ENCODE measurements at places on chromosomes 4 and X.
A peak's percentile ranks its signal among the peaks of the same experiment; 100 is the strongest.

- DNase-seq = no peak
These were observed 50.0 kb downstream of the IGSF1 start for GRCh38 chrX:131239057-131239456.

DNA sequence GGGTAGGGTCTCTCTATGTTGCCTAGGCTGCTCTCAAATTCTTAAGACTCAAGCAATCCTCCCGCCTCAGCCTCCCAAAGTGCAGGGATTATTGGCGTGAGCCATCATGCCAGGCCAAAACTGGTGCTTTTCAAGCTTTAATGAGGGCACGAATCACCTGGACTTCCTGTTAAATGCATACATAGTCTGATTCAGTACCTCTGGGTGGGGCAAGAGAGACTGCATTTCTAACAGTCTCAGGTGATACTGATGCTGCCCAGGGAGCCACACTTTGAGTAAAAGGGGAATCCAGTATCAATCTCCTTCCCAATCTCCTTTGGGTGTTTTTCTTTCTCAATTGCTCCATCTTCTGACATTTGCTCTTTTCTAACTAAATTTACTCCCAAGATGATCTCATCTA lies 96.5 kb downstream of the SH3RF1 start:
- peak; percentile 6 for DNase-seq

DNA sequence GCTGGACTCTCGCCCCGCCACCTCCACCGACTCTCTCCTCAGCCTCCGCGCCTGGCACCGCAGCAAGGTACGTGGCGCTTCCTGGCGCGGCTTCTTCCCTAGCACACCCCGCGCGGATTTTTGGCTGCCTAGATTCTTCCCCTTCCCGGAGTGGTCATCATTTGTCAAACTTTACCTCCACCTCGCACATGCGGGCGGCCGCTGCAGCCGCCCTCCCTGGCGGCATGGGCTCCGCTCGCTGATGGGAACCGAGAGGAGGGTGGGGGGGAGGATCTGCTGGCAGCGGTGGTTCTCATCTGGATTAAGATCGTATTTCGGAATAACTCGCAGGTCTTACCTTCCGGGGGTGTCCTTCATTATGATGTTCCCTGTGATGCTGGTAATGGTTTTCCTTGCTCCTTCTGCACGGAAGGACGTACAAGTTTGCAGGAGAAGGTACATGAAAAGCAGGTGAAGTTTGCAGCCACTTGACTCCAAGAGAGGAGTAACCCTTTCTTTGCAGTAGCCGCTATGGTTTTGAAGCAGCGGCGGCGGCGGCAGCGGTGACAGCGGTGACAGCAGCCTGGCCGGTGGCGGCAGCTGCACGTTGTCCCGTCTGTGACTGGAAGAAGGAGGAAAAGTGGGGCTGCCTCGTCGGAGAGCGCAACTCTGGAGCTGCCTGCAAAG lies 2183.9 kb upstream of the TENM3 start:
- peak; percentile 46 for DNase-seq

GRCh38 chrX:23311731-23312130 lies 22.9 kb upstream of the PTCHD1 start:
- DNase-seq = no peak

GRCh38 chr4:104795264-104795939 lies 300.7 kb upstream of the CXXC4 start:
- no peak for DNase-seq

- DNase-seq = no peak
These were observed 52.8 kb upstream of the CD99 start for GRCh38 chrX:2638279-2638678.

- no peak for DNase-seq
These were observed 1005.8 kb downstream of the PCDH18 start for GRCh38 chr4:136526517-136526916.

DNA sequence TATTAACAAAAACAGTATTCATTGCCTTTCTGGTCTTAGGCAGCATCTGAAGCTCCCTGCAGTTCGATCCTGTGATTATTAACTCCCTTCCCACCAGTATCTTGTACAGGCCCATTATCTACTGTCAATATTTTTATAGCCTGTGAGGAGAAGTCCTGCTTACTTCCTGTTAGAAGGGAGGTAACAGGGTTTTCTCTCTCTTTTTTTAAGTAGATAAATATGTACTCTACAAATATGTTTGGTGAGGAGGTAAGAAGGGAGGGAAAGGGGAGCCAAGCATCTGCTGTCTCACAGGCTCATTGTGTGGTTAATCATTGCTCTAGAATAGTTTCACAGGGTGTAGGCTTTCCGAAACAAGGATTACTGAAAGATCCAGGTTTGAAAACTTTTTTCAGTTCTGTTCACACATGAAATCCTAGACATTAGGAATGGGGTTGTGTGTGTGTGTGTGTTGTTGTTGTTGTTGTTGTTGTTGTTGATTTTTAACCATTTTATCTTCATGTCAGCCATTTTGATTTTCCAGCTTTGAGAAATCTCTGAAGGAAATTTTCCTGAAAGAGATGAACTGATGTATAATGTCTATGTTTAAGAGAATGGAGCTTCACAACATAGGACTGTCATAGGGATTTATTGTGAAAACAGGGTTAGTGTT lies 14.2 kb downstream of the ATOH1 start:
- peak; percentile 82 for DNase-seq

DNA sequence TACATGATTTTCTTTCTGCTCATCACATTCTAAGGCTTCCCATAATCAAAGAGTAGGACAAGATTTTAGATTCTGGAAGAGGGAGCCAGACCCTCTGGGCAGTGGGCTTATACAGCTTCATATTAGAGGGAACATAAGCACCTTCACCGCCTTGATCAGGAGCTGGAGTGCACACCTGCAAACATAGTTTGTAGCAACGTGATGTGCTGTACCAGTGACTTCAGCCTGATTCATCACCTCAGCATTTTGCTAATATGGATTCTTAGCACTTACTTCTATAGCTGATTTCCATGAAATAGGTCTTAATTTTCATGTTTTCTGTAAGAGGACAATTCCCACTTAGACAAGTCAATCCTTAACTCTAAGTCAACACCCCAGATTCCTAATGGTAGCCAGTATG lies 36.7 kb downstream of the PCDH18 start:
- peak; percentile 30 for DNase-seq

- peak; percentile 97 for DNase-seq
These were observed 10.3 kb downstream of the ATP5ME start for GRCh38 chr4:663438-664428.

GRCh38 chr4:149897783-149898182 lies 82.1 kb upstream of the IQCM start:
- DNase-seq = peak; percentile 52

DNA sequence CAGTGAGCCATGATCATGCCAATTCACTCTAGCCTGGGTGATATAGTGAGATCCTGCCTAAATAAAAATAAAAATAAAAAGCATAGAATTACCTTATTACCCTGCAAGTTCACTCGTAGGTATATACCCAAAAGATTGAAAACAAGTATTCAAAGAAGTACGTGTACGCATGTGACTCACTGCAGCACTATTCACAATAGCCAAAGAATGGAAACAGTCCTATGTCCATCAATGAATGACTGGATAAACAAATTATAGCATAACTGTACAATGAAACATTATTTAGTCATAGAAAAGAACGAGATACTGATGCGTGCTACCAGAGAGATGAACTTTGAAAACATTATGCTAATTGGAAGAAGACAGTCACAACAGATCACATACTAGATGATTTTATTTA lies 204.6 kb upstream of the DIAPH2 start:
- DNase-seq = no peak
